ENCODE measurements at places on chromosomes 4 and X.
A peak's percentile ranks its signal among the peaks of the same experiment; 100 is the strongest.

DNA sequence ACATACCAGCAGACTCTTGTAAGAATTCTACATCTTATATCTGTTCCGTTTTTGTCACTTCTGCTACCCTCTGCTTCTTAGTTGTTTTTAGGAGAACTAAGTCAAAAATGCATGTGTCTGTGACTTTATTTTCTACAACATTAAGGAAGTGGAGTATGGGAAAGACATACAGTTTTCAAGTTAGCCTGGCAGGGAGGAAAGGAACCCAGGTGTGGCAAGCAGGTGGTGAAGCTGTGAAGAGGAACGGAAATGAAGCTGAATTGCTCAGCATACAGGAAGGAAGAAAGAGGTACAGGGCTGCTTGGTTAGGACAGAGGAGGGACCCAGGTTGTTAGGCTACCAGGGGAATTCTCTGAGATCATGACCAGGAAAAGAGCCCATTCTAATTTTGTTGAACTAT, 9.4 kb downstream of the GPRIN3 start:
- no peak for DNase-seq

GRCh38 chrX:45952030-45952429, 593.2 kb downstream of the ZNF674 start:
- no peak for DNase-seq

- DNase-seq, result no peak
These were observed 58.6 kb downstream of the SMAD1 start for GRCh38 chr4:145540235-145540634.

- no peak for DNase-seq
These were observed 61.4 kb upstream of the ZCCHC13 start for GRCh38 chrX:74242484-74243138.

DNA sequence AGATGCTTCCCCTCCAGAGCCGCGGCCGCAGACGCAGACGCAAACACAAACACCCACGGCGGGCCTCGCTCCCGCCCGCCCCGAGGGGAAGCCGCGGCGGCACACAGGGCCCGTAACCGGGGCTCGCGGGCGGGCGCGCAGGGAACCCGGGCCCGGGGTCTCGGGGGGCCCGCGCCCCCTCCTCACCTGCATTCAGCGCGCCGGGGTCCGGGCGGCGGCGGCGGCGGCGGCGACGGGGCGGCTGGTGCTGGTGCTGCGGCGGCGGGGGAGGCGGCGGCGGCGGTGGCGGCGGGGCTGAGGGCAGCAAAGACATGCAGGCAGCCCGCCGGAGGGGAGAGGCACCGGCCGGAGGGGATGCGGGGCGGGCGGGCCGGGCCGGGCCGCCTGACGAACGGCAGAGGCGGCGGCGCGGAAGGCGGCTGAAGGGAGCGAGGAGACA, 255 bp upstream of the CNOT6L start:
- DNase-seq, result peak; percentile 30

DNA sequence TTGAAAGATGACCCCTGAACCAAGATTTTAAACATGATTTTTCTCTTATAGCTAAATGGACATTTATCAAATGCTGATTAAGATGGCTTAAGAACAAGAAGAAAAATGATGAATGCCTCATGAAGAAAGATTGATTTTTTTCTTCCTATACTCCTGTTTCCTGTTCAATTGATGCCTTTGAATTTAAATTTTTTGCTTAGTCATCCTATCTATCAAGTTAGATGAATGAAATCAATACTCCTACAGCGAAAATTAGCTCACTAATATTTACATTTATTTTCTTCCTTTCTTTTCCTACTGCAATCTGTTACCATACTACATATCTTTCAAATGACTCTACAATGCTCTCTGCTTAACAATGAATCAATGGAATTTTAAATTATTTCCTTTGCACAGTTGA, 773.6 kb upstream of the DIAPH2 start:
- no peak for DNase-seq

- no peak for DNase-seq
These were observed 120.8 kb downstream of the SH2D1A start for GRCh38 chrX:124467202-124467601.

DNA sequence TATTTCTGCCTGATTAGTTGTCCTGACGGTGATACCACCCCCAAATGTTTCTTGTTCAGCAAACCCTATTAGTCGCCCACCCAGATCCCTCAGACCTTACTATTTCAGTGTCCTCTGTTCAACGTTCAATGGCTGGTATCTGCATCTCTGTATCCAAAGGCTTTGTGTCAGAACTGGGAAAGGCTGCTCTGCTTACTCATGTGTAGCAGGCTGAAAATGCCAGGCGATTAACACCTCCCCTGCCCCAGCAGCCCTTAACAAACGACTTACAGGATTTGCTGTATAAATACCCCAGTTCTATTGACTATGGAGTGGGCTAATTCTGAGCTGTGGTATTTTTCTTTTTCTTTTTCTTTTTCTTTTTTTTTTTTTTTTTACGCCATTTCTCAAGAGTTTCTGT, 415.0 kb downstream of the ZNF674 start:
- DNase-seq, result no peak

DNA sequence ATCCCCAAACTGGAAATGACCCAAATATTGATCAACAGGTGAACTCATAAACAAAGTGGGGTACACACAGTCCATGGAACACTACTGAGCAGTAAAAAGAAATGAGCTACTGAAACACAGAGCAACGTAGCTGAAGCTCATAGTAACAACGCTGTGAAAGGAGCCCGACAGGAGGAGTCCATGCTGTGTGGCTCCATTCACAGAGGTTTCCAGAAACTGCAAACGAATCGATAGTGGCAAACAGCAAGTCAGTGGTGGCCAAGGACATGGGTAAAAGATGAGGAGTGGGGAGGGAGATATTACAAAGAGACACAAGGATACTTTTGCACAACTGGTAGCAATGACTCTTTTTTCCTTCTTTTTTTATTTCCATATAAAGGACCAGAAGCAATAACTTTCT, 90.4 kb downstream of the HAUS3 start:
- DNase-seq, result no peak

- DNase-seq, result no peak
These were observed 31.8 kb downstream of the PRDM8 start for GRCh38 chr4:80229128-80229527.

DNA sequence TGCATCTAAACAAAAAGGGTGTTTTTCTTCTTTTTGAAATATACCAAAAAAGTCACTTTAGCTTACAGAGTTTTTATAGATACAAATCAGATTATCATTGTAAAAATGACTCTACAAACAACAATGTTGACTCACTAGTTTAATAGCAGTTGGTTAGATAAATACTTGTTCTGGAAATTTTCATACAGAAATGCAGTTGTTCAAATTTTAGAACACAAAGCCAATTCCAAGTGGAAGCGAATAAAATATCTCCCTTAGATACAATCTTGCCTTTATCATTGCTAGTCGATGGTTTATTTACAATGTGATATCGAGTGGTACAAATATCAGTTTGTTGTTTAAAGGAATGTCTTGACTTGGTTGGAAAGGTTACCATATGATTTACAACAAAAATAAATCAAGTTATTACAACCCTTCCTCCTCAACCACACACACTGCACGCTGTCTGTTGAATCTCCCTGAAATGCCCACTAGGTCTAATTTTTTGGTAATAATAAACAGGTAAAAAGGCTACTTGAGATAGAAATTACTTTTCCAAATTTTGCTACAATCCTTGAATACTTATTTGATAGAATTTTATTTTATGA, 114.8 kb downstream of the CDS1 start:
- DNase-seq, result no peak

GRCh38 chrX:141214196-141214595, 28.1 kb downstream of the SPANXC start:
- DNase-seq, result no peak

- DNase-seq, result peak; percentile 9
These were observed 133.7 kb upstream of the CPXCR1 start for GRCh38 chrX:88613338-88613737.

- no peak for DNase-seq
These were observed 41.7 kb upstream of the FRMD7 start for GRCh38 chrX:132169554-132169953.

DNA sequence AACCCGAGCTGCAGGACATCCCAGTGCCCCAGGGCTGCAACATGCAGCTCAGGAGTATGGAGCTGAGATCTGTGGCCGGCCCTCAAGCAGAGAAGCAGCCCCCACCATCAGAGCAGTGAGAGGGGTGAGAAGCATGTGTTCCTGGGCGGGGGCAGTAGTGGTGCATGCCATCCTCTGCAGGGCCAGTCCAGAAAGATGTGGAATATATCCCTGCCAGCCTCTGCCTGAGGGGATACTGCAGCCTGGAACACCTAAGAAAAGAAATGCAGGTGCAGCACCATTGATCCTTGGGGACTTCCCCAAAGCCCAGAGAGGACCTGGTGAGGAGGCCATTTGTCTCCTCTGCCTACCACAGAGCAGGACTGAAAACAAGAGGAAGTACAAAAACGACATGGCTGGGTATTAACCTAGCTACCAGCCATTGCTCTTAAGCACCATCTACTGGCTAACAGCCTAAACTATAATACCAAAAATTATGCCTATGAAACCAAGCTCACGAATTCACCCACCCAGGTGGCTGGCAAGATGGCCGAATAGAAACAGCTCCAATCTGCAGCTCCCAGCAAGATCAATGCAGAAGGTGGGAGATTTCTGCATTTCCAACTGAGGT, 158.8 kb downstream of the ADGRA3 start:
- DNase-seq, result peak; percentile 33

DNA sequence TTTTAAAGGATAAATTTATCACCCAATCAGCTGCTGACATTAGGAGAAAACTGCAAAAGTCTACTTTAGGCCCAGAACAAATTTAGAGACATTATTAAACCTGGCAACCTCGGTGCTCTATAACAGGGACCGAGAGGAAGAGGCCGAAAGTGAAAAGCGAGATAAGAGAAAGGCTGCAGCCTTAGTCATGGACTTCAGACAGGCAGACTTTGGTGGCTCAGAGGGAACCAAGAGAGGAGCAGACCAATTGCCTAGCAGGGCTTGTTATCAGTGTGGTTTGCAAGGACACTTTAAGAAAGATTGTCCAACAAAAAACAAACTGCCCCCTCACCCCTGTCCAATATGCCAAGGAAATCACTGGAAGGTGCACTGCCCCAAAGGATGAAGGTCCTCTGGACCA, 12.8 kb upstream of the UGT2B10 start:
- DNase-seq, result no peak

GRCh38 chrX:40130207-40130606, 32.4 kb upstream of the BCOR start:
- peak; percentile 78 for DNase-seq

- DNase-seq, result no peak
These were observed 138.9 kb upstream of the TRAM1L1 start for GRCh38 chr4:117224256-117224655.

GRCh38 chr4:37745946-37746345, 59.8 kb upstream of the RELL1 start:
- no peak for DNase-seq

GRCh38 chr4:79404666-79405065, 3.4 kb downstream of the GK2 start:
- DNase-seq, result no peak

DNA sequence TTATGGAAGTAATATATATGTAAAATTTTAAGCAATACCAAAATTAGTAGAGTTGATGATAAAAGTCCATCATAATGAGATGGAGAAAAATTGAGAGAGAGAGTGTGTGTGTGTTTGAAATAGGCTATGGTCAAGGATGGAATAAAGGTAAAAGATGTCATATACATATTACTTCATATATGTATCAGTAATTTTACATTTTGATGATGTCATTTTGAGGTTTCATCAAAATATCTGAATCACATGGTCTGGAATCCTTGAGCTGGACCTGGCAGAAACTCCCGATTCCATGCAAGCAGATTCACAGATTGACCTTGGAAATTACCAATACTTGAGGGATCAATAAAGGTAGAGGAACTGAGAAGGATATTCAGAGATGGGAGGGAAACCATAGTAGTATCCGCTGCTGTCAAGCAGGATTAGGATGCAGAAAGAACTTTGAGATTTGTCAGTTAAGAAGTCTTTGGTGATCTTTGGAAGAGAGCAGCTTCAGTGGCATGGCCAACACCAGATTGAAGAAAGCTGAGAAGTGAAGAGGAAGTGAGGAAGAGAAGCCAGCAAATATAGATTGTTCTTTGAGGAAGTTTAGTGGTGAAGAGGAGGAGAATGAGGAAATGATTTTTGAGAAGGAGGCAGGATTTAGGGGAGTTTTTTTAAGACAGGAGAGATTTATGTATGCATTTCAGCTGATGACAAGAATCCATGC, 21.5 kb downstream of the DNAAF6 start:
- DNase-seq, result no peak

All from iris pigment epithelial cell (primary cell).